Skeletal muscle cell (primary cell): ENCODE measurements at places on chromosomes 1 and 21.

DNA sequence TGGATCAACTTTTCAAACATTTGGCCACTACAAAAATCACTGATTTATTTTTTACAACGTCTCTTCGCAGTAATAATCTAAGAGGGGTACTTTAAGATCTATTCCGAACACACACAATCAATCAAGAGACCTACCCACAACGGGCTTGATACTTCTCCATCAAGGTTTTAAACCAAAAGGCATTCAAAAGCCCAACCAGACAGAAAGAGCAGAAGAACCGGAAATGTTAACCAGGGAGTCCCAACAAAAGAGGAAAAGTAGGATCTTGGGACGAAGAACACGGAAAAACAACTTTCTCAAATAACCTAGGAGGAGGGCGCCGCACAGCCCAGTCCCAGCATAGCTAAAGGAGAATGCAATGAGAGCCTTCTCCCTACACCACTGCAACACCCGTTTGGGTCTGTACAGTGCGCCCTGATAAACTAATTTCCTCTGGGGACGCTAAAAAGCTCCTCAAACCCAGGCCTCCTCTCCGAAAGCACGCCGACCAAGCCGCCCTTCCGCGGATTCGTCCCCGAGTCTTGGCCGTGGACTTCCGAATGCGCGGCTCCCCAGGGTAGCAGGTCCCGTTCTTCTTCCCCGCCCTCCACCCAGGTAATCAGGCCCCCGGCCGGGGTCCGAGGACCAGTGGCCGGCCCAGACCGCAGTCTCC is 623 bp downstream of the RPL22 start:
- DNase-seq, result no peak

DNA sequence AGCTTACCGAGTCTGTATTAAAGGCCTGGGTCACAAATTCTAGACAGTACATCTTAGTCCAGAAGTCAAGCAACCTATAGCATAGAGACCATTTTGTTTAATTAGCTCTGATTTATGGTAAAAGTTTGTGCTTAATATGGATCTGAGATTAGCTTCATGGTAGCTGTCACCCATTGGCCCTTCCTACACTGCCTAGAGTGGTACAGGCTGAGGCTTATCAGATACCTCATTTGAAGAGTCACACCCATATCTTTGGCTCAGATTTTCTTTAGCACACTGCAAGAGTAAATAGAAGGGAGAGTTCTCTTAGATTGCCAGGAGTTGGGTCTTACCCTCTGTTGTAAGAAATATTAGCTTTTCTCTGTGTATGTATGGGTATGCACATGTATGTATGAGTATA is 3.6 kb downstream of the AK4 start:
- DNase-seq, result no peak

DNA sequence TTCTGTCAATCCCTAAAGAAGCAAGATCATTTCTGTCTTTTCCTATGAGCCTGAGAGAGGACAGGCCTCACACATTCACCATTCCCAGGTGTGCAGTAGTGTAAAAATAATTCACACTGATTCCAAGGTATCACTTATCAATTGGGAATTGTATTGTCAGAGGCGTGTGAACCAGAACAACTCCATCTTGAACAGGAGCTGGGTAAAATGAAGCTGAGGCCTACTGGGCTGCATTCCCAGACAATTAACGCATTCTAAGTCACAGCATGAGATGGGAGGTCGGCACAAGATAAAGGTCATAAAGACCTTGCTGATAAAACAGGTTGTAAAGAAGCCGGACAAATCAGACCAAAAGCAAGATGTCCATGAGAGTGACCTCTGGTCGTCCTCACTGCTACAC is 239.2 kb downstream of the SMYD3 start:
- no peak for DNase-seq

DNA sequence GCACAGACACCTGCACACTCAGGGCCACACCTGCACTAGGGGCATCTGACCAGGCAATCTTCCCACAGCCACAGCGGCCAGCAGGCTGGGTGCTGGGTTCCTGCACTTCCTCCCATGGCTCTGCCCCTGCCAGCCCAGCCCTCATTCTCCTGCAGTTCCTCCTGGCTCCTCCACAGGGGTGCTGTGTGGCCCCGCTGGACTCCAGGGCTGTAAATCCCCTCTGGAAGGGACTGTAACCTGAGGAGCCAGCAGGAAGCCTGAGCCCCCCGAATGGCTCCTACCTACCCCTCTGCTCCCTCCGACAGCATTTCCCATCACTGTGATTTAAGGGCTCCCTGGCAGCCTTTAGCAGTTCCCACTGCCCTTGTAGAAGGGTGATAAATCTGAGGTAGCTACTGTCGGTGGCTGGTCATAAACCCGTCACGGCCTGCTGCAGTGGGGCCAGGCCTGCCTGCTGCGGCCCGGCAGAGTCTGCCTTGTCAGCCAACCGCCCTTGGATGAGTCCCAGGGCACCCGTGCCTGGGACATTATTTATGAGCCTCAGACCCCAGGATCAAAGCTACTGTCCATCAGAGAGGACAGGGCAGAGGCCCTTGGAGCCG is 8.8 kb downstream of the UBL4B start:
- DNase-seq, result no peak

DNA sequence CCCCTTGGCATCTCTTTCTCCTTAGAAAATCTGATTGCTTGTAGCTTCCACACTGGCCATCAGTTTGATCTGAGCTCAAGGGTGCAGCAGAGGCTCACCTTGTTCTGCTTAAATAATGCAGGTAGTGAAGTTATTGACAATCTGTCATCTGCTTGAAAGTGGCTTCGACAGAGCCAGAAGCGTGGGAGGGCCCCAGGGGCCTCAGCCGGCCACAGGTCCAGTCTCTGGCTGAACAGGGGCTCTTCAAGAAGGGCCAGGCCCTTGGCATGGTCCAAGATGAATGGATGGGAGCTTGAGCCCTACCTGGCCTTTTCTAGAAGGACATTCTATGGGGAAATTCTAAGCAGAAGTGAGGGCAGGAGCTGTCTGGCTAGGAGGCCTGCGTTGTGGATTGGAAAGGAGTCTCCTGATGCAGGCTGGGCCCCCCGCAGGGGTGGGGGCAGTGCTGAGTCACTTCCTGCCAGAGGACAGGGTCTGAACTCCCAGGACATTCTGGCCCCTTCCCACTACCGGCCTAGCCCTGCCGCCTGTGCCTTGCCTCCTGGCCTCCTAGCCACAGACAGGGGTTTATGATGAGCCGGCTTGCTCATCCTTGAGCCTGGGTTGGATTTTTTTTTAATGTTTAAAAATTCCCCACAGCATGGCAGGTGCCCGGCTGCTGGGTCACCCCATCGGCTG is 162.3 kb upstream of the VAMP3 start:
- DNase-seq, result no peak

- no peak for DNase-seq
Observed at GRCh38 chr1:211333906-211334305, 7.3 kb downstream of the TRAF5 start.

- no peak for DNase-seq
Observed at GRCh38 chr1:28926629-28927265, 12.4 kb downstream of the EPB41 start.

GRCh38 chr1:185695299-185695698 is 38.9 kb upstream of the HMCN1 start:
- DNase-seq, result no peak

GRCh38 chr21:42931560-42932235 is 6.3 kb upstream of the ERVH48-1 start:
- DNase-seq, result no peak

DNA sequence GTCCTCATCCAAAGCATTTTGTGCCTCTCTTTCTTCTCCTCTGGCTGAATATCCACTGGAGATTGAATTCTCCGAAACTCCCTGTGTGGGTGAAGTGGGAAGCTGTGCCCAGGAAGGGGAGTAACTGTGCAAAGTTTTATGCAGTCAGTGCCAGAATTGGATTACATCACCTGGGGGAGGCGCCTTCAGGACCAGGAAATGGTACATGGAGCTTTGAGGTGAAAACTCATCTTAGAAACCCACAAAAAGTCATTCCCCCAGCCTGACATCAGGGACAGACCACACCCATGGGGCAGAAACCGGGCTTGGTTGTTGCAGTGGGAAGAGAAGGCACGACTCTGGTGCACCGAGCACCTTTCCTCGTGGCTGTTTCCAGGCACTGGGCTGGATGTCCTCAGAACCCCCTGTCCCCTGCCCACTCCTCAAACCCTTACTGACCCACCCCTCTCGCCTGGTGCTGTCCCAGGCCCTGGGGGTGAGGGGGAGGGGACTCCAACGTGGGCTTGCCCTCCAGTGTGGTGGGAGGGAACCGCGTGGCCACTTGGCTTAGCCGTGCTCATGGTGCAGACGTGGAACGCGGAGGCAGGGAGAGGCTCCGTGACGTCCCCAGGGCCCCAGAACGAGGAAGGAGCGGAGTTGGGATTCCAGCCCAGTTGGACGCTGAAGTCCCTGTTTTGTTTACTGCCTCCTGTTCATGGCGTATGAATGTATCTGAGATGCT is 15.7 kb downstream of the TFF3 start:
- no peak for DNase-seq

GRCh38 chr1:222818171-222818570 is 3.3 kb downstream of the DISP1 start:
- DNase-seq, result no peak

- no peak for DNase-seq
Observed at GRCh38 chr1:65495137-65495536, 74.7 kb downstream of the LEPR start.

- no peak for DNase-seq
Observed at GRCh38 chr1:20191266-20191825, 5.0 kb upstream of the PLA2G2C start.

- DNase-seq, result no peak
Observed at GRCh38 chr1:208118306-208118705, 125.9 kb downstream of the PLXNA2 start.

DNA sequence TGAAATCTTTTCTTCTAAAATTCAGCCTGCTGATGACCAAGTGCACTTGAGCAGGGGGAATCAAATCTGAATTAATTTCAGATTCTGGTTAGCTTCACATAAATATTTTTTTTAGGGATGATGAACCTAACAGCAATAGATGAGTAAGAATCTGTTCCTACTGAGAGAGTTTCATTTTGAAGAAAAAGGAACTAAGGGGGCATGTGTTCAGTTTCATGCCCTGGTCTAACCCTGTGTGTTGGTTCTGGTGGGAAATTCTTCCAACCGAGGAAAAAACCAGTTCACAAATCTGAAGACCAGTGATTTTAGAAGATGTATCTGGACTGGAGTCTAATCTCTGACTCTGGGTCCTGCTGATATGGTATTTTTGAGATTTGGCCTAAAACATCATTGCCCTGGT is 13.7 kb downstream of the SELL start:
- DNase-seq, result no peak

DNA sequence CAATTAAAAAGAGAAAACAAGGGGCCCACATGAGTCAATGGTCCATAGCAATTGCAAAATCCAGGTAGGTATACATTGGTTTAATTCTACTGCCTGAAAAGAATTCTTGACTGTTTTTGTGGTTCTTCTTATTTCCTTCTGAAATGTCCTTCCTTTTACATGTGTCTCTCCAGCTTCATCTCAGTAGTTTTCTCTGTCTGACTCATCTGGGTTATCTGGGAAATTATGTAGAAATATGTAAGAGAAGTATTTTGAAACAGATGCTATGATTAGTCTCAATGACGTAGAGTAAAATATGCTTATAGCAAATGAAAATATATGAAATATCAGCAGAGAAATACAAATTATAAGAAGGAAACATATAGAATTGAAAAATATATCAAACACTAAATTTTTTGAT is 953.2 kb downstream of the BRINP3 start:
- DNase-seq, result no peak

DNA sequence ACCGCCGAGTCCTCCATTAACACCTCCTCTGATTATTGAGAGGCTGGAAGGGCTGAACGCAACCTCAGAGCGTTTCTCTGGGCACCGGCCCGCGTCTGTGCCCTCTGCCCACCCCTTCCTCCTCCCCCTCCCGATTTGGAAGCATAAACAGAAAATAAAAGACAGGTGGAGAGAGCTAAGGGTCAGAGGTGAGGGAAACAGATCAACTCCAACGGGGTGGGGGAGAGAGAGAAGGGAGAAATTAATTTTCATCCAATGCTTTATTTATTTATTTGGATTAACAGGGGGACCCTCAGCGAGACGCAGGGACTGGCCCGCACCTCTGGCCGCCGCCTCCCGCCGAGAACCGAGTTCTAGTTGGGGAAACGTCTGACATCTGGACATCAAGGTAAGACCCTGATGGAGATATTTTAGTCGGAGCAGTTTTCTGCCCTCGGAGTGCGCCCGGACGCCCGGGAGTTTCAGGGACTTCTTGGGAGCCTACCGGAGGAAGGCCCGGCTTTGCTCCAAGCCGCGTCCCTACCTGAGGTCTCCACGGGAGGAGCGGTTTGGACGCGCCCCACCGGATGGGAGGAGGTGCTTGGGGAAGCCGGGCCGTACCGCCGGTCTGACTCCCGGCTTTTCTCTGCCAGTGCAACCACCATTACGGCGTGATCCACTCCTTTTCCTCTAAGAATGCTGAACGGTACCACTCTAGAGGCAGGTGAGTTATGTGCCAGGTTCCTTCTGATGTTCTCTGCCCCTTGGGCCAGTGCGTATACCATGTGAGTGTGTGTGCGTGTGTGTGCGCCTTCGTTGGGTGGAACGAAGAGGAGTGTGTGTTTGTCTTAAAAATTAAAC is 5.1 kb upstream of the LHX9 start:
- no peak for DNase-seq

- peak; percentile 51 for DNase-seq
Observed at GRCh38 chr1:12518931-12519692, 98.9 kb downstream of the DHRS3 start.

GRCh38 chr1:155522069-155522468 is 40.5 kb downstream of the ASH1L start:
- no peak for DNase-seq

- no peak for DNase-seq
Observed at GRCh38 chr1:81484284-81484683, 316.4 kb upstream of the ADGRL2 start.

DNA sequence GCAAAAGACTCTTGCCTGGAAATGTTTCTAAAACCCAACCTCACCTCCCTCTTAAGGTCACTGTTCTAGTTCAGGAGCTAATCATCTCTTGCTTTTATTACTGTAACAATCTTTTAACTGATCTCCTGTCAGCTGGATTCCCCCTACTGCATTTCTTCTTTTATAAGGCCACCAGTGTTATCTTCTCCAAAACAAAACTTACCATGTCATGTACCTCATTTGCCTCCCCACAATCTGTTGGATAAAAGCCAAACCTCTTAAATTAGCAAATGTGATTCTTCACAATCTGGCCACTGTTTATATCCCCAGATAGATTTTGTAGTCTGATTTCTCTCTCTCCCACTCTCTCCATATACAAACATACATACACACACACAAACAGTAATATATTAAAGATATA is 143.3 kb downstream of the DENND1B start:
- DNase-seq, result no peak

- no peak for DNase-seq
Observed at GRCh38 chr1:89310505-89310904, 37.8 kb upstream of the GBP5 start.

DNA sequence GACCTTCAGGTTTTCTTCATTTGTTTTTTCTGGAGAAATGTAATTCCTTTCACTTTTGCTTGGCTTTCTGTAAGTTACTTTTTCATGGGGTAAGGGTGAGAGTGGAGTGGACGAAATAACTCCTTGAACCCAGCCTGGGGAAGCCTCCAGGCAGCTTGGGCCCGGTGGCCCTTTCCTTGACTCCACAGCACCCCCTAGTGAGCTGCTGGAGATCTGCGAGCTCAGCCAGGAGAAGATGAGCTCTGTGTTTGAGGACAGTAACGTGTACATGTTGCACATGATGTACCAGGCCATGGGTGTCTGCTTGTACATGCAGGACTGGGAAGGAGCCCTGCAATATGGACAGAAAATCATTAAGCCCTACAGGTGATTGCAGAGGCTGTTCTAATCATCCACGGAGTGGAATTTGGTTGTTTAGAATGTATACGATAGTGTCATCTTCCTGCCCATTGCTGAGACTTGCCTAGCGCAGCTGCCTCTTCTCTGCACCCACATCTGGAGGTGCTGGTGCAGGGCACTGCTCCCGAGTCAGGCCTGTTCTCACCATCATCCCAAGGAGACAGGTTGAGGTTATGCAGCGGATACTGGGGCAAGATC is 51.0 kb downstream of the SMYD2 start:
- no peak for DNase-seq
